ENCODE measurements at places on chromosomes 13 and 19. TPM values are rescaled to one million over a fixed set of nuclear protein-coding genes. Genes with fewer than 3 reads are reported as not detected.

DNA sequence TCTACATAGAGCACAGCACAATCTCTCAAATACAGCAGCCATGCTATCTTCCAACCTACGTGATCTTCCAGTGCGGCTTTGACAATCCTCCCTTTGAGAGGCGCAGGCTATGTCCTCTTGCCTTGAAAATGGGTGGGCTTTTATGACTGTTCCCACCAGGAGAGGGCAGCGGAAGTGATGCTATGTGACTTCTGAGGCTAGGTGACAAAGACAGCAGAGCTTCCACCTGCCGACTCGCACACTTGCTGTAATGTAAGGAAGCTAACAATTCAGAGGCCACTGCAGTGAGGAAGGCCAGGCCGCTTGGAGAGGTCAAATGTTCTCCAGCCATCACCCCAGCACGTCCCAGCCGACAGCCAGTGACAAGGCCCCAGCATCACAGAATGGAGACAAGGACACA, 65.8 kb downstream of the MRPL57 start:
- DNase-seq = peak; percentile 6

GRCh38 chr13:50441130-50441529, 402.4 kb downstream of the DLEU7 start:
- no peak for DNase-seq

DNA sequence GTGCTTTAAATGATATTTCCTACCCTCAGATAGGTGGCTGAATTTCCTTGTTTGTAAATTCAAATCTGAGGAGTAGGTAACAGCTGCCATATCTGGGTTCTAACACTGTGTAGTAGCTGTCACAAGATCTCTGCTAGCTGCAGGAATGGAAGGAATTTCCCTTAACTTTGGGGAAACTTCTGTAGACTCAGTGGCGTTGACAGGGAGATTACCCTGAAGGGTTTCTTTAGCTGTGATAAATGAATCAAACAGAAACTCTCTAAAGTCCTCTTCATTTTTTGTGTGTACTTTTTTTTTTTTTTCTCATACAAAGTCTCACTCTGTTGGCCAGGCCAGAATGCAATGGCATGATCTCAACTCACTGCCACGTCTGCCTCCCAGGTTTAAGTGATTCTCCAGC, 5.3 kb upstream of the EPSTI1 start:
- no peak for DNase-seq

SRRM5 gene
- 0.05 TPM for total RNA-seq

- DNase-seq = peak; percentile 13
Measured at GRCh38 chr13:25171517-25172302, at the start of gene AMER2. Gene AMER2 (minus strand): TSS chr13:25172288. CDS start chr13:25171619, 669 bp downstream.

GRCh38 chr19:3458229-3459088, 21.9 kb downstream of the SMIM24 start:
- peak; percentile 17 for DNase-seq

Data from dermis blood vessel endothelial cell (primary cell).